Stimulated activated CD8-positive, alpha-beta memory T cell treated with anti-CD3 and anti-CD28 coated beads, Interleukin-2, amount 100 ng/mL, for 1 hour (primary cell): ENCODE measurements at places on chromosomes 16 and 17.

GRCh38 chr16:71353736-71354135, 4.8 kb upstream of the CALB2 start:
- DNase-seq, result no peak

DNA sequence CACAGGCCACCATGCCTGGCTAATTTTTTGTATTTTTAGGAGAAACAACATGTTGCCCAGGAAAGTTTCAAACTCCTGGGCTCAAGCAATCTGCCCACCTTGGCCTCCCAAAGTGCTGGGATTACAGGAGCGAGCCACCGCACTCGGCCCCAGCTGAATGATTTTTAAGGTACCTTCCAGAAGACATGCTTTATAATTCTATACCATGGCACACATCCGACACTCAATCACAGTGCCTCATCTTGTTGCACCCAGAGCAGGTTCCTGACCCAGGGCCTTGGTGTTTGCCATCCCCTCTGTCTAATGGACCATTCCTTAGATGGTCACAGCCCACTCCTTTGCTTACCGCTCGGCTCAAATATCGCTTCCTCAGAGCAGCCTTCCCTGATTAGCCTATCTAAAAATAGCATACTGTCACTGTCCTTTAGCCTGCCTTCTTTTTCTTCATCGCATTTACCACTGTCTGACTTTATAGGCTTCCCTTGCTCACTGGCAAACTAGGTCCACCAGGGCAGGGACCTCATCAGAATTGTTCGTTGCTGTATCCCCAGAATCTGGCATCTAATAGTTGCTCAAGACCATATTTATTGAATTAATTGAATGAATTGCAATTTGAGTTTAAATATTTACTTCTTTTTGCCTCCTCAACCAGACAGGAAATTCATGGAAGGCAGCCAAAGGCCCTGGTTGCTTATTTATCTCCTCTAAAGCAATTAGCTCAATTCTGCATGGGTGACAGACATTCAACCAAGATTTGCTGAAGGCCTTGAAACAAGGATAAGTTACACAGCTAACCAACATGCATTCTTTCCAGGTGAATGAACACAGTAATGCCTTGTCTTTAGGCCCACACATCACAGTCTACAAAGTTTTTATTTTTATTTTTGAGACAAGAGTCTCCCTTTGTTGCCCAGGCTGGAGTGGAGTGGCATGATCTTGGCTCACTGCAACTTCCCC, 6.3 kb upstream of the TENT4B start:
- DNase-seq, result no peak

- no peak for DNase-seq
Measured at GRCh38 chr17:66255112-66255511, 25.9 kb upstream of the APOH start.

DNA sequence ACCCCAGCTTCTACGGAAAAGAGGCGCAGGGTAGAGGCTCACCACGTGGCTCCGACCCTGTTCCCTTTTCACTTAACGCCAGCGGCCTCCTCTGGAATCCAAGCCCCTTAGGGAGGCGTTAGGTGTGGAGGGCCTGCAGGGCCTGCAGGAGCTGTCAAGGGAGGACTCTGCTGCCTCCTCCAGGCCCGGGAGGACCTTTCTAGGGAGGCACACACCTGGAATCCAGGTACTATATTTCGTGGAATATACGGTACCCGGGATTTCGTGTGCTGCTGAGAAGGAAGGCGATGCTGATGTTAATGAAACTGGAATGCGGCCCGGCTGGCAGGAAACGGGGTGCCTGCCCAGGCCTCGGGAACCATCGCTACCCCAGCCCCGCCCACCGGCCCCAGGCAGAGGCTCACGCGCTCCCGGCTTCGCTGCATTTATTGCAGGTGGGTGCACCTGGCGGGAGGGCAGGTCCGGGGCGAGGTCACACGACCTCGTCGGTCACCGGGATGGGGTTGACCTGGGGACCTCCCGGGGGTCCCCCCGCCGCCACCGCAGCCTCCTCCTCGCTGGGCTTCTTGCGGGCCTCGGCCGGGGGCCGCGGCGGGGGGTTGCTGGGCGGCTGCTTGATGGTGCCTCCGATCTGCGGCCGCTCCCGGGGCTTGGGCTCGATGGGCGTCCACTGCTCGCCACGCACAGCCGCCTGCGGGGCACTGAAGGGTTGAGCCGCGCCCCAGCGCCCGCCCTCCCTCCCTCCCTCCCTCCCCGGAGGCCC, 4.7 kb downstream of the IL17C start:
- no peak for DNase-seq

DNA sequence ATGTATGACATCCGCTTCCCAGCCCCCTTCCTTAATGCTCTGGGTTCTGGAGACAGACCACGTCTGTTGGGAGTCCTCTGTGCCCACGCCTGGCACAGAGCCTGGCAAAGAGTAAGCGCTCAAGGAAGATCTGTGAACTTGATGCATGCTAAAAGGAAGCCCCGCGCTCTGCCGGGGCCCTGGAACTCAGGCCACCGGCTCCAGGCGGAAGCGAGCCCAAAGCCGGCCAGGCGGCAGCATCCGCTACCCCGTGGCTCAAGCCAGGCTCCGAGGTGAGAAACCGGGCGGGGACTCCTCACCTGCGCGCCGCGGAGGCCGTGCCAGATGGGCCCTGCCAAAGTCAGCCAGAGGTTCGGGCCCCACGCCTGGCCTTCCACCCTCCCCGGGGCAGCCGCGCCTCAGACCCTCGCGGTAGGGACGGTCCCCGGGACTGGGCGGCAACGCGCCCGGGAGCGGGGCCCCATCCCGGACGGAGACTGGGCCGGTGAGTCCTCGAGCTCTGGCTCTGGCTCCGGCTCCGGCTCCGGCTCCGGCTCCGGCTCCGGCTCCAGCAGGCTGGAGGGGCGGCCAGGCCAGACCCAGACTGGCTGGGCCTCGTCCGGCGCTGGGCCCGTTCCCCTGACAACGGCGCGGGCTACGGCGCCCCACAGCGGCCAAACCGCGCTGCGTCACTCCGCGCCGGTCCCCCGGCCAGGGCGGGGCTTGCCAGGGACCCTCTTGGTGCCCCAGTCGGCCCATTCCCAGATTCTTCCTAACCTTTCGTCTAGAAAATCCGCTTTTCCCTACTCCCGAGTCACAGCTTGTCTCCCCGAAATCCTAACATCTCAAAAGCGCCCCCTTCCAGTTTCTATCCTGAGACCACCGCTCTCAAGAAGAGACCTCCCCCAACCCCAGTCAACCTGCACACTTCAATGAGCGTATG, at the start of gene ZDHHC1:
ZDHHC1 (minus strand) TSS at position 606 of the 922 bp plus-strand sequence. CDS start 8,702 bp downstream, outside the sequence.
- DNase-seq, result no peak

- no peak for DNase-seq
Measured at GRCh38 chr17:15123593-15124263, 141.4 kb downstream of the PMP22 start.

DNA sequence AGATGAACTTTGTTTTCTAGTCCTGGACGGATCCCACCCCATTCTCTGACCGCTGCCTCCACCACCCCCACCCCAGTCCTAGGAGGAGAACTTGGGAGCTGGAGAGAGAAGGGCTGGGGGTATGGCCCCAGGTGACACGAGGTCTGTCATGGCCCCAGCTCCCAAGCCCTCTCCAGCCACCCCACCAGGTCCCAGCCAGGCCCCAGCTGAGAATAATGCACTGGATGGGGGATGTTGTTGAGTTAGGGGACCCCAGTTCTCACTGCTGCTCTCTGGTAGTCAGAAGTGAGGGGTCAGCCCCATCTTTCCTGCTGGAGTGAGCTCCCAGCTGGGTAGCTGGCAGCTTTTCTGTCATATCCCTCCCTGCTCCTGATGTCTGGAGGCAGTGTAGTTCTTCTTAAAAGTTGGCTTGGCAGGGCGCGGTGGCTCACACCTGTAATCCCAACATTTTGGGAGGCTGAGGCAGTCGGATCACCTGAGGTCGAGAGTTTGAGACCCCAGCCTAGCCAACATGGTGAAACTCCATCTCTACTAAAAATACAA, 4.6 kb upstream of the COL1A1 start:
- DNase-seq, result no peak

- no peak for DNase-seq
Measured at GRCh38 chr17:31428111-31428510, 36.6 kb downstream of the RAB11FIP4 start.

- no peak for DNase-seq
Measured at GRCh38 chr16:53484542-53484941, 18.5 kb downstream of the AKTIP start.

- DNase-seq, result no peak
Measured at GRCh38 chr17:6361733-6362132, 73.2 kb downstream of the AIPL1 start.

GRCh38 chr17:27666831-27667560, 36.0 kb downstream of the LGALS9 start:
- DNase-seq, result no peak

DNA sequence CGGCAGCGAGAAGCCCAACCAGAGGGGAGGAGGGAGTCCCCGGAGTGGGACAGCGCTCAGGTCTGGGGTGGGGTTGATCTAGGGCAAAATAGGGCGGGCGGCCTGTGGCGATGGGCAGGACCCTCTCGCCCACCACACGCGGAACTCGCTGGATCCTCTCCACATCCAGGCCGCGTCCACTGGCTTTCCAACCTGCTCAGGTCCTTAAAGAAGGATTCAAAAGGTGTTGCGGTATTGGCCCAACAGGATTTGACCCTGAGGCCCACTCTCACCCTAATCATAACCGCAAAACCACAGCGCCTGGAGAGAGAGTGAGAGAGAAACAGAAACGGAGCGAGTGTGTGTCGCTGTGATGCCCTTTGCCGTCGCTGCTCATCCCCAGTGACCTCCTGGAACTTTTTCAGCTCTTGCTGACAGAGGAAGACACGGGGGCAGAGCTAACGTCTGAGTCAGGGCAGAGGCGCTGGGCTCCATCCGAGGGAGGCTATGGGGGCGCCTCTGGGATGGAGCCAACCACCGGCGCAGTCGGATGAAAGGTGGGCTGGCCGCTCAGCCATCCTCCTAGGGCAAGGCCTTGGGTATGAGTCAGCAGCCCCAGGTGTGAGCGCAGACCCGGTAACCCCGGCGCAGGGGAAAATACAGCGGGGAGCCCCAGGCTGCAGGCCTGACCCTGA, 16.7 kb upstream of the OR1F1 start:
- DNase-seq, result peak; percentile 44

DNA sequence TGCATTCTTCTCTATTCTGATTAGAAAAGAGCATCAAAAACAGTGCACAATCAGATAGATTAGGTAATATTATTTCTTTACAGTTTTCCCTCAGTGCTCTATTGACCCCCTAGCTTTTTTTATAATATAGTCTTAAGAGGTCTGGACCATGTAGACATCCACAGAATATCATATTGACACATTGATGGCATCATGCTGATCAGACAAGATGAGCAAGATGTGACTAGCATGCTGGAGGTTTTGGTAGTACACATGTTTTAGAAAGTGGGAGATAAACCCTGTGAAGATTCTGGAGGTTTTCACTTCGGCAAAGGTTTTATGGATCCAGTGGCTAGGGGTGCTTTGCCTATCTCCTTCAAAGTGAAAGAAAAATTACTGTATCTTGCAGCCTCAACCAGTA, 2.8 kb upstream of the ABCA8 start:
- DNase-seq, result no peak

GRCh38 chr17:50439008-50439407, 13.0 kb downstream of the ACSF2 start:
- no peak for DNase-seq

GRCh38 chr17:28282596-28282995, 36.4 kb upstream of the TMEM97 start:
- DNase-seq, result no peak

DNA sequence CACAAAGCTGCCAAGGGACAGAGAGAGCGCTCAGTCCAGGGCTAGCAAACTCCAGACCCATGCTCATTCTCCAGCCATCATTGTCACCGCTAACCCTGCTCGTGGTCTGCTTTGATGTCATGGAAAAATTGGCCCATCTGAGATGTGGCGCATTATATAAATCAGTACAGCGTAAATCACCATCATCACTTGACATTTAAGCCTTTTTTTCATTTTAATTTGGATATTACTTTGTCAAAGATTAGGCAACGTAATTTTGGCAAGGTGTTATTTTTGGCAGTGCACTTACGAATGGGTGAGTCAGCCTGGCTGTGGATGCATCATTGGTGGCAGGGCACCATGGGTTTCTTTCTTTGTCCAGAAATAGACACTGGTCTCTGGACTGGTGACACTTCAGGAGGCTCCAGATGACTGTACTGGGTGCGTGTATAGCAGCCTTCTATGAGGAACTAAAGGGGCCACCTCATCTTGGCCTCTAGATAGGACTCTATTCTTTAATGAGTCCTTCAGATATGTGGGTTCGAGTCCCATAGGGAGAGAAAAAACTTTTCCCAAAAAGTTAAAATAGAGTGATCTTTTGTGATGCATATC, 166.3 kb downstream of the MSI2 start:
- no peak for DNase-seq

DNA sequence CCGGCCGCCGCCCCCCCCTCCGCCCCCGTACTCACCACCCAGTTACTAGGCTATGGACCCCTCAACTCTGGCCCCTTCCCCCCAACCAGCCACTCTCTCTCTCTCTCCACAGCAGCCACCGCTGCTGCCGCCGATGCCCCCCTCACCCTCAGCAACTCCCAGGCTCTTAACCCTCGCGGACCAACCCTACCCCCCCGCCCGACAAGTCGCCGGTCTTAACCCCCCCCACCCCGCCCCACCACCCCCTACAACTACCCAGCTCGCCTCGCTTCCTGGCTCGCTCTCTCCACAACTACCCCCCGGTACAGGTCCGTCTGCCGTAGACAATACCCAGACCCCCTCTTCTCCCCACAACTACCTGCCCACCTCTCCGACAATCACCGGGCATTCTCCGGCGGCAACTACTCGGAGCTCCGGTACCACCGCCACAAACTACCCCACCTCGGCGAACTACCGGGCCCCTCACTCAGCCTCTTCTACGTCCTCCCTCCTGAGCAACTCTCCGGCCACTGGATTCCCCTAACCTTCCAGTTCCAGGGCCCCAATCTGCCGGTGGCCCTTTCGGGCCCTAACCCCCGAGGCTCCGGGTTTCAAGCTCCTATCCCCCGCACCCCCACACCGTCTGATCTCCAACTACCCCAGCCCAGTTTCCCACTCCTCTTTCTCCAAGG, 702 bp downstream of the PHF23 start:
- DNase-seq, result no peak

DNA sequence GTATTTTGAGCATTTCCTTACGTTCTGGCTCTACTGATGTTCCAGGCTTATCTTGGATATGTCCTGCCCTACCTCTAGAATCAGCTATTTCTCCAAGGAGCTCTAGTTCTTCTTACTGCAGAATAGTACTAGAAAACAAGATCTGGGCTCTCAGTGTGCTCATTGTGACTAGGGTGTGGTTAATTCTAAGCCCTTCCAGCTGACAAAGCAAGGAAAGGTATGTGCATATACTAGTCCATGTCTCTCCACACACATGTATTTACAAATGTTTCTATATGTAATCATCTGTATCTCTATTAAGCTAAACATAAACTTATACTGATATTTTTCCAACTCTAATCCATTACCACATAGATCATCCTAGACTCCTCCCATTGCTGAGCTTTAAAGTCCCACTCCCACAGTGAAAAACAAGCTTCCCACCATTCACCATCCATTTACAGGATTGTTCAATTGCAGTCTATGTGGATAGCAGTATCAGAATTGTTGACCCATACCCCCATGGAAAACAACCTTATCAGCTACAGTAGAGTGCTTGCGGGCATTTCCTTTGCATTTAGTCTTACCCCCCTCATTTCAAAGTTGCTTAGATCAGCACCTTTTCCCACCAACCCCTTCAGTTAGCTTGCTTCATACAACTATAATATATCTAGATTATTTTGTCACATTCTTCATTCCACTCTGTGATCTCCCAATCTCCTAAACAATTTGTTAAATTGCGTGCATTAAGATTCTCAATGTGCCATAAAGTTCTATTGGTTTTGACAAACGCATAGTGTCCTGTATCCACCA, 194.5 kb downstream of the SOX9 start:
- DNase-seq, result no peak
